ENCODE measurements at places on chromosomes 2 and 18. TPM values are rescaled to one million over a fixed set of nuclear protein-coding genes. Genes with fewer than 3 reads are reported as not detected.

- DNase-seq = no peak
Measured at GRCh38 chr18:74294526-74294925, 2.8 kb upstream of the CYB5A start.

DNA sequence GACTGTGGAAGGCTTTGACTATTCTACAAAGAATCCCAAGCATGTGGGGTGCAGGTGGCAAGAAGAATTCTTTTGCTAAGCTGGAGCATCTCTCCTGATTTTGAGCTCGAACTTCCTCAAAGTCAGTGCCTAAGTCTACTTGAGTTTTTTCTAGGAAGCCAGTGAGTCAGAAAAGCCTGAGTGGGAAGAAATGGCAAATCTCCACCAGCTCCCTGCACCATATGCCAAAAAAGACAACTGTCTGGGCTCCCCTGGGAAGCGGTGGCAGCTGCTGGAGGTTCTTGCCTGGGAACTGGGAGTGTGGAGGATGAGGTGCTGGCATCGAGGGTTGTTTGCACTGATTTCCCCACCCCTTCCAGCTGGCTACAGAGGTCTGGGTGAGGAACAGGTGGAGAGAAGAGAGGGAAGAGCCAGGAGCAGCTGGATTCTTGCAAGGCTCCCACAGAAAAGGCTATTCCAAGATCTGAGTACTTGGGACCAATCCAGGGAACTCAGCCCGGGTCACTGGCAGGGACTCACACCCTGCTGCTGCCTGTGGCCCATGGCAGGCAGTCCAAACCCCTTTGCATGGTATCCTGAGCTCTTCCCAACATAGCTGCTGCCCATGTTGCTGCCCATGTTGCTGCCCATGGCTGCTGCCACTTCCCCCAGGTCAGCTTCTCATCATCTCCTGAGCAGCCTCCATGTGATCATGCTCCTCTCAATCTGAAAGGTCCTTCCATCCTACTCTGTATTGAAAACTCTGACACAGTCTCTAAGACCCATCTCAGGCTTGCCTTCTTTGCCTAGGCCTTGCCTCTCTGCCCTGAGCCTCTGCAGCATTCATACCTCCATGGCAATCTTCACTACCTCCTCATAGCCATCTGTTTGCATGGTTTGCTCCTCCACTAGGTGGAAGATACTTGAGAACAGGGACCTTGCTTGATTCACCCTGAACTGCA lies 128.3 kb upstream of the SPATS2L start:
- DNase-seq = no peak

GRCh38 chr2:151553-152334 lies 105.4 kb upstream of the FAM110C start:
- no peak for DNase-seq

- no peak for DNase-seq
Measured at GRCh38 chr18:9437021-9437437, 38.3 kb upstream of the RALBP1 start.

DNA sequence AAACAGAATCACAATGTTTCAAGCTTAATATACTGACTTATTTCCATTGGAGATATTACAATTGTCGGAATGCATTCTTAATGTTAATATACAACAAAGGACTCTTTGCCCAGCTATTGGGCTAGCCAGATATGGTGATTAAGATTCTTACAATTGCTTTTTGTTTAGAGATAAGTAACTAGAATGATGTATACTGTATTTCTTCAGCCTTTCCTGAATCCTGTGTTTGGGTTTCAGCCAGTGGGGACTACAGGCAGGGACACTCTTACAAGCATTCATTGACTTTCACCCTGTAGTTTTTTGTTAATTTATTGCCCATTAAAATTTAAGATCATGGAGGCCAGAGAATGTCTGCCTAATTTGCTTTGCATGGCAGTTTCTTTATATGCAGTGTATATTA lies 254.1 kb upstream of the TMEFF2 start:
- DNase-seq = no peak

GRCh38 chr2:171804456-171804855 lies 89.6 kb downstream of the SLC25A12 start:
- no peak for DNase-seq

Gene FTCDNL1
- total RNA-seq = 3.7 TPM

Gene SERPINB4
- total RNA-seq = 0.44 TPM

Gene CGREF1
- 3.1 TPM for total RNA-seq

Gene KCNG3
- 1.5 TPM for total RNA-seq

Data from suprapubic skin (tissue), 4 donors.